NCI-H446 (cell line): ENCODE measurements at places on chromosomes 7 and 10.

- DNase-seq: no peak
Measured at GRCh38 chr10:69898524-69898923, 96.8 kb downstream of the COL13A1 start.

DNA sequence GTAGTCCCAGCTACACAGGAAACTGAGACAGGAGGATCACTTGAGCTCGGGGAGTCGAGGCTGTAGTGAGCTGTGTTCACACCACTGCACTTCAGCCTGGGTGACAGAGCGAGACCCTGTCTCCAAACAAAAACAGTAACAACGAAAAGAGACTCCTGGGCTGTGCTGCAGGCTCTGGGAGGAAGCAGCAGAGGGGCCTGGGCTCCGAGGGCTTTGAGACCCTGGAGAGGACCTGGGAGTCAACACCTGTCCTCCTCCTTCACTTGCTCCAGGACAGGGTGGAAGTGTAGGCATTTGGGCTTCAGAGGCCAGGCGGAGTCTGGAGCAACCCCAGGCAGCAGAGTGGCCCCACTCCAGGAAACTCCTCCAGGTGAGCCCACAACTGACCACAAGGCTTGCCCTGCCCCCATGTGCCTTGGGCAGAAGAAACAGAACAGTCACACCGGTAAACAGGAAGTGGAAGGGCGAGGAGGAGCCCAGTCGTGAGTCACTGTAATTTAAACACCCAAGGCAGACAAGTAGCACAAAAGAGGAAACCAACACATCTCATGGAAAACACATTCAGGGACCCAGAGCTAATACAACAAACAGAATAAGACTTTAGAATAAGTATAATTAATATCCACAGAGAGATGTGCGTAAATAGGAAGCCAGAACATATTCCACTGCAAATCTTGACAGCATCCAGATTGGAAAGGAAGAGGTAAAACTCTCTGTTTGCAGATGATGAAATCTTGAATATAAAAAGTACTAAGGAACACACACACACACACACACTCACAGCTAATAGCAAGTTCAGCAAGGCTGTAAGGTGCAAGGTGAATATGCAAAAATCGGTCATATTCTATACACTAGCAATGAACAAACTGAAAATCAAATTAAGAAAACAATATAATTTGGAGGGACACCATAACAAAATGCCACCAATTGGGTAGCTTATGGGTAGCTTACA, 20.5 kb upstream of the RASGEF1A start:
- DNase-seq: no peak

DNA sequence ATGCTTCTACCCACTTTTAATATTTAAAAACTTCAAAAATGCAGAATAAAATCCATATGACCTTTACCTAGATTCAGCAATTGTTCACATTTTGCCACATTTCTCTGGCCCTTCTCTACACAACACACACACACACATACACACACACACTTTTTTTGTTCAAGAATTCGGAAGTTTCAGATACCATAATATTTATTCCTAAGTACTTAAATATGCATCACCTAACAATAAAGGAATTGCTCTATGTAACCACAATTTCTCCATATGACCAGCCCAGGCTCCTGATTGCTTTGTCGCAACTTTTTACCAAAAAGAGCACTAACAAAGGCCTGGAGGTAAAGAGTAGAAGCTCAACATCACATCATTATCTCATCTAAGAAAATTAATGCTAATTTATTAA, 106.6 kb downstream of the FAS start:
- no peak for DNase-seq

GRCh38 chr7:150740053-150740452, 2.8 kb downstream of the GIMAP5 start:
- DNase-seq: no peak

DNA sequence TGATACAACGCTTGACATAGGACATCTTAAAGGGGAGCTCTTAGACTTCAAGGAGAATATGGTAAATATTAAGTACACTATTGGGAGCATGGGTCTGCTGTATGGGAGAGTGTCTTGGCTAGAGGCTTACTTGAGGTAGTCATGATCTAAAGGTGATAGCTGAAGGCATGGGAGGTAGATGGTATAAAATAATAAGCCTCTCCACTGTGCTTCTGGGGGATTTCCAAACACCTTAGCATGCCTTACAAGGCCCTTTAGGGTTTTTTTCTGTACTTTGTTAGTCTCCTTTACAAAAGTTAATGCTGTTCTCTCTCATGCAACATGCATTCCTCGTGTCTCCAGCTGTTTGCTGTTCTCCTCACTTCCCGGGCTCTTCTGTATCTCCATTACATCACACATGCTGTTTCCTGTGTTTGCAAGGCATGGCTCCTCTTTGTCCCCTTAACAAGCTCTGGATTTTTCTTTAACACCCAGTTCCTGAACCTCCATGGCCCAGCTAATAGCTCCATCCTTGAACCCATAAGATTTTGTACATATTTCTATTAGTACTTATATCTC, 449.7 kb downstream of the AUTS2 start:
- DNase-seq: no peak

- no peak for DNase-seq
Measured at GRCh38 chr7:47804767-47805545, 143.3 kb downstream of the PKD1L1 start.
